ENCODE measurements at places on chromosomes 1 and 21.

GRCh38 chr1:179052776-179053175, 27.1 kb downstream of the FAM20B start:
- no peak for DNase-seq

DNA sequence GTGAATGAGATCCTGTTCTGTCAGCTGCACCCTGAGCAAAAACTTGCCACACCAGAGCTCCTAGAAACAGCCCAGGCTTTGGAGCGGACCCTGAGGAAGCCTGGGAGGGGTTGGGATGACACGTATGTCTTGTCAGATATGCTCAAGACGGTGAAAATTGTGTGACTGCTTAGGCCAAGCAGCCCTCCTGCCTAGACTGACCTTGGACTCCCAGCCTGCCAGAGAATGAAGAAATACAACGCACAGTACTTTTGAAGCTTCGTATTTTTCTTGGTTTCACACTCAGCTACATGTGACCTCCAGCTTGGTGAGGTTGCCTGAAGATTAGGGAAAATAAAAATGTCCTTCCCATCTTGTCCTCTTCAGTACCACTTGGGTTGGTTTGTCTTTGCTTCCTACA, 15.1 kb downstream of the METTL13 start:
- DNase-seq = no peak

GRCh38 chr1:145751491-145752037, 32.3 kb downstream of the CD160 start:
- no peak for DNase-seq

GRCh38 chr1:162905174-162906158, 44.5 kb upstream of the CCDC190 start:
- peak; percentile 31 for DNase-seq

- peak; percentile 64 for DNase-seq
These were observed 58.6 kb downstream of the MDM4 start for GRCh38 chr1:204574865-204575163.

DNA sequence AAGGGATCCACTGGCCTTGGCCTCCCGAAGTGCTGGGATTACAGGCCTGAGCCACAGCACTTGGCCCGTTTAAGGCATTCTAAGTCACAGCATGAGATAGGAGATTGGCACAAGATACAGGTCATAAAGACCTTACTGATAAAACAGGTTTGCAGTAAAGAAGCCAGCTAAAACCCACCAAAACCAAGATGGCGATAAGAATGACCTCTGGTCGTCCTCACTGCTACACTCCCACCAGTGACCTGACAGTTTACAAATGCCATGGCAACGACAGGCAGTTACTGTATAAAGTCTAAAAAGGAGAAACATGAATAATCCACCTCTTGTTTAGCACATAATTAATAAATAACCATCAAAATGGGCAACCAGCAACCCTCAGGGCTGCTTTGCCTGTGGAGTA, 33.3 kb upstream of the RCC2 start:
- DNase-seq = no peak

DNA sequence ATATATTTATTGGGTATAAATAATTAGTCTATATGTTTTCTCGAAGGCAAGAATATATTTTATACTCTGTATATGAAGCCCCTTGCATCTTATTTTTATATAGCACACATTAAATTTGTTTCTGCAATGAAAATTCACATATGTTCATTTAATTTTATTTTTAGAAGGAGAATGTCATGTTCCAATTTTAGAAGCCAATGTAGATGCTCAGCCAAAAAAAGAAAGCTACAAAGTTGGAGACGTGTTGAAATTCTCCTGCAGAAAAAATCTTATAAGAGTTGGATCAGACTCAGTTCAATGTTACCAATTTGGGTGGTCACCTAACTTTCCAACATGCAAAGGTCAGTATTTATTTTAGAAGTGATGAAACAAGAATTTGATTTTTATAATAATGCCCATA, 16.6 kb downstream of the CFHR5 start:
- no peak for DNase-seq

GRCh38 chr1:183543619-183544204, 46.5 kb downstream of the NCF2 start:
- DNase-seq = peak; percentile 51

GRCh38 chr1:57966751-57967406, 543.0 kb upstream of the DAB1 start:
- no peak for DNase-seq

- DNase-seq = peak; percentile 67
These were observed 3.6 kb upstream of the GPR61 start for GRCh38 chr1:109535971-109536491.

DNA sequence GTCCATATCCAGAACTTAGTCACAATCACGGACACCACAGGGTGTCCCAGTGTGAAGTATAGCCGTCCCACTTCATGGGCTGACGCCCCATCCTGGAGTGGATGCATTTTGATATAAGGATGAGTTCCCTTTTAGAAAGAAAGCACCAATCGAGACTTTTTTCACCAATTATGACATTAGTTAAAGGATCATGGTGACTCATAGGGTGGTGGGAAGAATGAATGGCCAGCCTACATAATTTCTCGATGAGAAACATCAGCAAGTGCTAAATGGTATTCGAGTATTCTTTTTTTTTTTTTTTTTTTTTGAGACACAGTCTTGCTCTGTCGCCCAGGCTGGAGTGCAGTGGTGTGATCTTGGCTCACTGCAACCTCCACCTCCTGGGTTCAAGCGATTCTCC, 38.5 kb upstream of the USP1 start:
- no peak for DNase-seq

- no peak for DNase-seq
These were observed 1.5 kb upstream of the ZMPSTE24 start for GRCh38 chr1:40256401-40257084.

DNA sequence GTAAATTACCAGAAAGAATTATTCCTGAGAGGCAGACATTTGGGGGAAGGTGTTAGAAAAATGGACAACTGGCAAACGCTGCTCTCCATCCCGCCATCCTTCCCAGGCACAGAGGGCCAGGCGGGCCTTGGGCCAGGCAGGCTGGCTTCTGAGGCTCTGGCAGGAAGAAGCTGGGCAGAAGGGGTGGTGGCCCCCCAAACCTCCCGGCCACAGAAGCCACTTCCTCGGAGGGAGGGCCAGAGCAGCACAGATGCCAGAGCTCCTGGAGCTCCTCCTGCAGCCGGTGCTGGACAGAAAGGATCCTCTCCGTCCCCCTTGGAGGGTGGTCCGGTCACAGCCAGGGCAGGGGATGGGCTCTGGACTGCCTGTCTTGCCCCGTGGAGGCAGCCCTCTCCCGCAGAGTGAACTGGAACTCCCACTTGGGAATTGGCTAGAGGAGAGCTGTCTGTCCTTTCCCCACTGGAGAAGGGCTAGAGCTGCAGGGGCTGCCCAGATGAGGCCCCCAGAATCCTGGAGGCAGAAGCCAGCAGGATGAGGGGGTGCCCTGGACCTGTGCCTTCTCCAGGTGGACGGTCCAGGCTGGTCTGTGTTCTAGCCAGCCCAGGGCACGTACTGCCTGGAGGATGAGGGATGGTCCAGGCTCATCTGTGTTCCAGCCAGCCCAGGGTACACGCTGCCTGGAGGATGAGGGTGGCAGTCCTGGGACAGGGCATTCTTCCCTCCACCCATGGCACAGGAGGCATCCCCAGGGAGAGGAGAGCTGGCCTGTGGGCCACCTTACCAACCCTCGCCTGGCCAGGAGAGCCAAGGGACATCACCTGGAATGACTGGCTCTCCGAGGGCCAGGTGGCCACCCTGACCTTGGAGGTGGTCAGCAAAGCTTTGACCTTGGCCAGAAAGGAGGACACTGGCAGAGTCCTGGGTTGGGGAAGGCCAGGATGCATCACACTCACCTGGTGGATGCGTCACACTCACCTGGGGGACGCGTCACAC, 47.4 kb upstream of the ACTRT2 start:
- DNase-seq = no peak

DNA sequence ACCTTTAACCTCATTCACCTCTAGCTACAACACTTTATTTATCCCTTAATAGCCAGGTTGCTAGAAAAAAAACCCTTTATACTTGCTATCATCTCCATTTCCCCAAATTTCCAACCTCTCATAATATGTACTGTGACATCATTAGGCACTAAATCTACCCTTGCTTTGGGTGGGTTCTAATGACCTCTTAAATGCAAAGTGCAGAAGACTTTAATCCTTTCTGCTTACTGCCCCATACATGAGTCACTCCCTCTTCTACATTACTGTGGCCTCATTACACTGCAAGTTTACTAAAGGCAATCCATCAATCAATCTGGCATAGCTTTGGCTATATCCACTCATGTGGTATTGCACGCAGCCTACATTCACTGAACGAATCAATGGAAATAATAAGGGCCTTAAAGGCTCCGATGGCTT, 353.3 kb downstream of the SMYD3 start:
- DNase-seq = no peak

- DNase-seq = no peak
These were observed 306.0 kb upstream of the SGIP1 start for GRCh38 chr1:66227966-66228365.

DNA sequence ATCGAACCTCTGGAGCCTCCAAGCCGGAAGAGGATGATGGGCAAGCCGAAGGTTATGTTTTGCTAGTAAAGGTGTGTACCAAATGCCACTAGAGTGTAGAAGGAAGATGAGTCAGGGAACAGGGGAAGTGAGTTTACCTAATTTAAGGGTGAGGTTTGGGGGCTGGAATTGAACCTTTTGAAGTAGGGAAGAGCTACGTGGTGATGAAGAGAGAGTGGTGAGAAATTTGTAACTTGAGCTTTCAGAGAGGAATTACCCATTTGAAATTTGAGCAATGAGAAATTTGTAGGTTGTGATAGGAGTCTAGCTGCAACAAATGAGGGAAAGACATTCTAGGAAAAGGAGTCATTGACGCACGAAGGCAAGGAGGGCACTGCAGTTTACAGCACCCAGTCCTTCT, 70.0 kb upstream of the TENT5C start:
- no peak for DNase-seq

GRCh38 chr1:152745289-152745704, 12.5 kb upstream of the KPRP start:
- DNase-seq = no peak

- no peak for DNase-seq
These were observed 20.7 kb upstream of the HAO2 start for GRCh38 chr1:119347858-119348257.

DNA sequence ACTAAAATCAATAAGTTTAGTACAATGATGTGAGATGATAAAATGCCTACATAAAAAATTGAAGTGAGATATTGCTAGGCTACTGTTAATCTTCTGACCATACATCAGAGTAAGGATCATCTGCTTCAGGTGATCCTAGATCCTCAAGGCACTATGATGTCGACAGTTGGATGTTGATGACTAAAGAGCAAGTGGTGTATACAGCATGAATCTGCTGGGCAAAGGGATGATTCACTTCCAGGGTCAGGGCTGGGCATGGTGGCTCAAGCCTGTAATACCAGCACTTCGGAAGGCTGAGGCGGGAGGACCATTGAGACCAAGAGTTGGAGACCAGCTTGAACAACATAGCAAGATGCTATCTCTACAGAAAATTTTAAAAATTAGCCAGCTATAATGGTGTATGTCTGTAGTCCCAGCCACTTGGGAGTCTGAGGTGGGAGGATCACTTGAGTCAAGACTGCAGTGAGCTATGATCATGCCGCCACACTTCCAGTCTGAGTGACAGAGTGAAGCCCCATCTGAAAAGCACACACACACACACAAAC, 24.6 kb downstream of the NUF2 start:
- no peak for DNase-seq

- no peak for DNase-seq
These were observed 26.1 kb downstream of the ZP4 start for GRCh38 chr1:237864338-237865244.

DNA sequence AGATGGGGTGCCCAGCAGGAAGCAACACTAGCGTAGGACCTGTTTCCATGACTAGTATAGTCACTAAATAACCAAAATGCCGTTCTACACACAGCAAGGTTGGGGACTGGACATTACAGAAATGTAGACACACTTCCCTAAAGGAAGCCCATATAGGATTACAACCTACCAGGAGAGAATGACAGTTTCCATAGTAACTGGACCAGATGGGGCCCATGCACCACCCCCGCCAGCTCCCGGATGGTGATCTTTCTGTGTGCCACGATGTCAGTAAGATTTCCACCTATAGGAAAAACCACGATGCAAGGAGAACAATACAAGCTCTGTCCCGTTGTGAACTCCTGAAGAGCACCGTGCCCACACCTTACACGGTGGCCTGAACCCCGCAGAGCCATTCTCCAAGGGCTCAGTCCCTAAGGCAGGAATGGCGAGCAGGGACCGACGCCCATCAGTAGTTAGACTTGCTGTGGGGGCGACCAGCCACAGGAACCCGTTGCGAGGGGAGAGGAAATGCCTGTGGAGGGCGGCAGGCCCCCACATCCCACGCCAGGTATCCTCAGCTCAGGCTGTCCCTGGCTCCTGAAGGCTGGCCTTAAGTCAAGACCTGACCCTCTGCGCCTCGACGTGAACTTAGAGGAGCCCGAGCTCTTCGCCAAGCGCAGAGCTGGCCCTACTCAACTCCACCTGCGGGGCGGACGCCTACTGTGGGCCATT, 13.6 kb upstream of the CEP85 start:
- peak; percentile 61 for DNase-seq

GRCh38 chr1:113617438-113618141, 141.7 kb downstream of the PHTF1 start:
- no peak for DNase-seq

- no peak for DNase-seq
These were observed 22.2 kb downstream of the DYNLT5 start for GRCh38 chr1:66774438-66774837.
